ENCODE measurements at places on chromosomes 11 and 22. TPM values are rescaled to one million over a fixed set of nuclear protein-coding genes. Genes with fewer than 3 reads are reported as not detected.

The JAML gene
- 9.0 TPM for polyA plus RNA-seq

The CRYBB3 gene
- polyA plus RNA-seq: 0.67 TPM

The CDC42BPG gene
- 39.8 TPM for polyA plus RNA-seq

The MS4A12 gene
- 427 TPM for polyA plus RNA-seq

The ZNRF3 gene
- polyA plus RNA-seq: 0.60 TPM

The KCNJ5 gene
- polyA plus RNA-seq: not detected

The TSPAN32 gene
- not detected for polyA plus RNA-seq

The ENTHD1 gene
- polyA plus RNA-seq: not detected

The RBFOX2 gene
- 15.6 TPM for polyA plus RNA-seq

The E2F8 gene
- 1.6 TPM for polyA plus RNA-seq

The MMP27 gene
- not detected for polyA plus RNA-seq

The APOA5 gene
- not detected for polyA plus RNA-seq

The C11orf16 gene
- polyA plus RNA-seq: not detected

The GP1BB gene
- not detected for polyA plus RNA-seq

The ARL14EP gene
- 7.9 TPM for polyA plus RNA-seq

The CTSW gene
- not detected for polyA plus RNA-seq

The P2RX6 gene
- polyA plus RNA-seq: 0.77 TPM

The SEPTIN5 gene
- polyA plus RNA-seq: 3.0 TPM

The RFPL2 gene
- polyA plus RNA-seq: not detected

The GAB4 gene
- polyA plus RNA-seq: 0.04 TPM

The DDI1 gene
- polyA plus RNA-seq: not detected

The MMP1 gene
- polyA plus RNA-seq: 5.3 TPM

The BAIAP2L2 gene
- polyA plus RNA-seq: 25.8 TPM

The MFRP gene
- not detected for polyA plus RNA-seq

The FAM181B gene
- polyA plus RNA-seq: under 0.01 TPM

The SIDT2 gene
- 12.0 TPM for polyA plus RNA-seq

The EXPH5 gene
- 2.3 TPM for polyA plus RNA-seq

The GNB1L gene
- 7.0 TPM for polyA plus RNA-seq

The OR52I1 gene
- polyA plus RNA-seq: not detected

The ELMOD1 gene
- 0.22 TPM for polyA plus RNA-seq

The TESMIN gene
- 4.8 TPM for polyA plus RNA-seq

The HBG2 gene
- not detected for polyA plus RNA-seq

The POU2AF1 gene
- 27.0 TPM for polyA plus RNA-seq

The SPCS2 gene
- polyA plus RNA-seq: 131 TPM

The CALCA gene
- polyA plus RNA-seq: not detected

The IL17REL gene
- polyA plus RNA-seq: not detected

The GRAP2 gene
- 3.6 TPM for polyA plus RNA-seq

The ARHGAP8 gene
- polyA plus RNA-seq: 12.0 TPM

The DUSP8 gene
- polyA plus RNA-seq: 6.6 TPM

The TRABD gene
- 24.6 TPM for polyA plus RNA-seq

The OTUB1 gene
- polyA plus RNA-seq: 96.4 TPM

The DERL3 gene
- polyA plus RNA-seq: 18.3 TPM

The GAL3ST1 gene
- polyA plus RNA-seq: 10.2 TPM

The BATF2 gene
- polyA plus RNA-seq: 31.3 TPM

The EHF gene
- 94.7 TPM for polyA plus RNA-seq

The CLTCL1 gene
- polyA plus RNA-seq: 2.3 TPM

The RASGRP2 gene
- 4.8 TPM for polyA plus RNA-seq

The P2RY2 gene
- 3.0 TPM for polyA plus RNA-seq

The MS4A5 gene
- not detected for polyA plus RNA-seq

The PRG2 gene
- polyA plus RNA-seq: not detected

The WNT7B gene
- polyA plus RNA-seq: not detected

The OVOL1 gene
- polyA plus RNA-seq: 16.6 TPM

All from sigmoid colon (tissue), 7 donors.